ENCODE measurements at places on chromosomes 6 and 20. TPM values are rescaled to one million over a fixed set of nuclear protein-coding genes. Genes with fewer than 3 reads are reported as not detected.

DNA sequence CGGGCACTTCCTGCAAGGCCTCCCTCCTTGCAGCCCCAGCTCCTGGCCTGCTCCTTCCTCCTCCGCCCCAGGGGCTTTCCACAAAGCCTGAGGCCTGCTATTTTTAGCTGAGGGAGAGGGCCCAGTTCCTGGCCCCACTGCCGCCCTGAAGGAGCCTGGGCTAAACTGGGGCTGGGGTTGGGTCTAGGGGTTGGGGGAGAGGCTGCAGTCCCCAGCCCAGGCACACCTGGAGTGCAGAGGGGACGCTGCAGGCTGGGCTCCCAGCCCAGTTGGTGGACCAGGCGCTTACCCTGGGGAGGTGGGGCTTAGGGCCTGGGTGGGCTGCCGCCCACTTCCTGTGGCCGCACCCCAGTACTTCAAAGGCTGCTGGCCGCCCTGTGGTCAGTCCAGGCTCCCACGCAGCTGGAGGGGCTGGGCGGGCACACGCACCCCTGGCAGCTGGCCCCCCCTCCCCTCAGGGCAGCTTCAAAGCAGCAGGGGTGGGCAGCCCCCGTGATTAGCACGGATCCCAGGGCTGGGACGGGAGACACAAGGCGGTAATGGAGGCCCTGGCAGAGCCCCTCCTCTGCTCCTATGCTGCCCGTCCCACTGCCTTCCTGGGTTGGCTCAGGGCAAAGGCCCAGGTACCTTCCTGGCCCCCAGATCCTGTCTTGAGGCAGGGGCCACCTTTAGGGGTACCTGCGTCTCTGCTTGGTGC lies 7.1 kb upstream of the ABHD16B start:
- peak overlapping the region; percentile 54 for H3K27ac ChIP-seq
- no peak for DNase-seq
- H3K4me3 ChIP-seq: peak overlapping the region; percentile 67
- H3K4me1 ChIP-seq: peaks cover 28% of the 10 kb centered on the region

The CSNK2A1 gene
- total RNA-seq: 55.0 TPM

DNA sequence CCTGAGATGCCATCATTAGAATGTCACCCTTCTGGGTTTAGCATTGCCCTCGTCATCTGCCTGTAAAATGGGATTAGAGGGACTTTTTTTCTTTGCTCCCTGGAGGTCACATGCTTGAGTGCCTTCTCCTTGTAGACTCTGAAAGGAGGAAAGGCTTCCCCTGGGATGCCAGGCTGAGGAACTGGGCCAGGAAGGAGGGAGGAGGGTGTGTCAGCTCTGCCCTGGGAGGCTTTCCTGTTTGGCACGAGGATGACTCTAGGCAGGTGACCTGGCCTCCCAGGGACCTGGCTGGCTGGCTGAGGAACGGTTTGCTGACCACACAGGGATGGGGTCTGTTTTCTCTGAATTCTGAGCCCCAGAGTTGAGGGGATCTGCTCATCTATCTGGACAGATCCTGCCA lies 137.9 kb upstream of the RNF24 start:
- no peaks in the 10 kb centered on the region for H3K36me3 ChIP-seq
- H3K27me3 ChIP-seq: no peaks in the 10 kb centered on the region
- H3K27ac ChIP-seq: no peak overlapping the region
- no peak overlapping the region for H3K4me3 ChIP-seq

The CLVS2 gene
- total RNA-seq: not detected

- H3K27me3 ChIP-seq: no peaks in the 10 kb centered on the region
- DNase-seq: no peak
- peaks cover 6% of the 10 kb centered on the region for H3K4me1 ChIP-seq
- peak overlapping the region; percentile 82 for H3K27ac ChIP-seq
- H3K4me3 ChIP-seq: no peak overlapping the region
Measured at GRCh38 chr20:49630396-49630951, 62.5 kb upstream of the PTGIS start.

GRCh38 chr6:46016063-46016608 lies 476 bp upstream of the CLIC5 start:
- no peak for DNase-seq
- H3K36me3 ChIP-seq: no peaks in the 10 kb centered on the region

DNA sequence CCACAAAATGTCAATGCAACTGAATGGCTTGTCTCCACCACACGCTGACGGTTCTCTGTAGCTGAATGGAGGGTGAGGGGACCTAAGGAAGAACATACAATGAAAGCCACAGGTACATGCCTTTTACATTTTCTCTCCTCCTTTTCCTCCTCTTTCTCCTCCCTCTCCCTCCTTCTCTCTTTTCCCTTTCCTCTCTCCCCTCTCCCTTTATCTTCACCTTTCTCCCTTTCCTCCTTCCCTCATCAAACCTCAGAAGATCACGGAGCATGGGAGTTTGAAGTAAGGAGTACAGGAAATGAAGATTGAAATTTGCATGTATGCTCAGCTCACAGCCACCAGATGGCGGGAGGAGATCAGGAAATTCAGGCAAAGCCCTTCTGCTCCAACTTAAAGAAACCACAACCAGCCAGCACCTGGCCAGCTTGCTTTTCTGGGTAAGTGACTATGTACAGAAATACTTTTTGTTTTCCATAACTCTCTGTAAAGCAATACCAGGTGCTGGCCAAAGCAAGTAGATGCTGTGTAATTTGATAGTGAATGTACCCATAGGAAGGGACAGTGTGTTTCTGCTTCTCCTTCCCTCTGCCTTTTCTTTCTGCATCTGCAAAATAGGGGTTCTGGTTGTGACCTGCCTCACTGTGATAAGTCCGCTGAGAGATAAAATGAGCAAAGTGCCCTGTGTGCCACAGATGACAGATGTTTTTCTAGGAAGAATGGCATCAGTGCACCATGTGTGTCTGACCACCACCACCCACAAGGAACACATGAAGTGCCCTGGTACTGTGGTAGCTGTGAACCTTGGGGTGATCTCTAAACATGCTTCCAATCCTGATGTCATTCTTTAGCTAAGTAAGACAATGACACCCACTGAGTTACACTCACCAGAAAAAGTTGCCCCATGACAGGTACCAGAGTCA lies 18.6 kb upstream of the FOXO3 start:
- no peaks in the 10 kb centered on the region for H3K36me3 ChIP-seq
- no peak overlapping the region for H3K4me3 ChIP-seq
- H3K4me1 ChIP-seq: no peaks in the 10 kb centered on the region
- H3K27me3 ChIP-seq: no peaks in the 10 kb centered on the region
- H3K27ac ChIP-seq: no peak overlapping the region
- peak; percentile 72 for DNase-seq

- peaks cover 11% of the 10 kb centered on the region for H3K4me1 ChIP-seq
- no peaks in the 10 kb centered on the region for H3K36me3 ChIP-seq
- no peak for DNase-seq
- no peak overlapping the region for H3K4me3 ChIP-seq
- H3K27ac ChIP-seq: no peak overlapping the region
Measured at GRCh38 chr6:30494291-30494861, 5.1 kb downstream of the HLA-E start.
